Small intestine (tissue), 16 donors: ENCODE measurements at places on chromosomes 16 and 17. TPM values are rescaled to one million over a fixed set of nuclear protein-coding genes. Genes with fewer than 3 reads are reported as not detected.

The SBK1 gene
- 0.27 TPM for polyA plus RNA-seq

The ZMYND15 gene
- 13.5 TPM for polyA plus RNA-seq

The HAP1 gene
- polyA plus RNA-seq, result 0.22 TPM

The AIPL1 gene
- not detected for polyA plus RNA-seq

The JPH3 gene
- not detected for polyA plus RNA-seq

The TAT gene
- polyA plus RNA-seq, result 0.30 TPM

GRCh38 chr16:46591257-46591656 lies 29.9 kb downstream of the SHCBP1 start:
- no peaks in the 10 kb centered on the region for H3K36me3 ChIP-seq
- DNase-seq, result no peak
- H3K4me3 ChIP-seq, result no peak overlapping the region
- H3K4me1 ChIP-seq, result no peaks in the 10 kb centered on the region
- no peak overlapping the region for H3K27ac ChIP-seq

GRCh38 chr17:76873856-76874255 lies 5.7 kb downstream of the MGAT5B start:
- H3K36me3 ChIP-seq, result no peaks in the 10 kb centered on the region
- peaks cover 31% of the 10 kb centered on the region for H3K27me3 ChIP-seq
- H3K27ac ChIP-seq, result no peak overlapping the region
- no peak for DNase-seq

DNA sequence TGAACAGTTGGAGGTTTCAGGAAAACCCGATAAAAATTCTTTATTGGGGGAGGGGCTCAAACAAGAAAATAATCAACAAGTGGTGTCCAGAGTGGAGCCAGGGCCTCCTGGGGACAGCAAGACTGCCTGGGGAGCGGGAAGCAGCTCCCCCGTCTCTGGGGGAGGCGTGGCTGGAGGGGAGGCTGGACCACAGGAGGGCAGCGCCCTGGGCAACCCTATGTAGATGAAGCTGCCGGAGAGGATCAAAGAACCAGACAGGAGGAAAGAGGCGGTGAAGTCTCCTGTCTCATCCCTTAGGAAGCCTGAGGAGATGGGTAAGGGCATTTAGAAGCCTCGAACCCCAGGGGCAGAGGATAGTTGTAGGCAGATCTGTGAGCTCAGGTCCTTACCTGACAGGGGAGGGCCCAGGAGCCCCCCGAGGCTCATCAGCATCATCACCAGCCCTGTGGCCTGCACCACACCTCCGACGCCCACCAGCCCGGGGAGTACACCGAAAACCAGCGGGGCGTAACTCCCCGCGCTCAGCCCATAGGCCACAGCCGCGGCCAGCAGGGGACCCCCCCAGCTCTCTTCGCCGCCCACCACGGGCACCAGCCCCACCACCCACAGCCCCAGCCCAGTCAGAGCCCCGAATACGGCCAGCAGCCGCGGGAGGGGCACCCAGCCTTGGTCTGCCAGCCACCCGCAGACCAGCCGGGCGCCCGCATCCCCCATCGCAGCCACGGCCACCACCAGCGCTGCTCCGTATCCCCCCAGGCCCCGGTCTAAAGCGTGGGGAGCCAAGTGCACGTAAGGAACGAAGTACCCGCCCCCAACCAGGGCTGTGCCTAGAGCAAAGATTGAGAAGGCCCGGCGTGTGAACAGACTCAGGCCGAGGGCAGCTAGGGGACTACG lies 2.0 kb downstream of the SLC16A11 start:
- H3K27me3 ChIP-seq, result no peaks in the 10 kb centered on the region
- no peak overlapping the region for H3K27ac ChIP-seq
- no peaks in the 10 kb centered on the region for H3K36me3 ChIP-seq
- no peak for DNase-seq
- no peak overlapping the region for H3K4me3 ChIP-seq
- H3K4me1 ChIP-seq, result peaks cover 8% of the 10 kb centered on the region

DNA sequence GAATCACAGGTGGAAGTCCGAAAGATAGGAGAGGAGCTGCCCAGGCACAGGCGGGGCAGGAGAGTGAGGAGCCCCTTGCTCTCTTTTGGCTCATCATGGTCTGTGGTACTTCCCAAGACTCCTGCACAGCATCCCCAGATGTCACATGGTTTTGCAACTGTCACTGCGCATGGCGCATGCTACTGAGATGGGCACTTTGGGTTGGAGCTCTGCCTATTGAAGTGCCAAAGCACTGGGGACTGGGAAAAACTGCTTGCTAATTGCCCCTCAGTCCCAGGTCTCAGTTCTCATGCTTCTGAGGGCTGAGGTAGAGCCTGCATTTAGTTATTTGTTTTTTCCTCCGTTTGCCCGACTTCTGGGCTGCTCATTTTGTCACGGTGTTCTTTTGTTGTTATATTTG lies 156.8 kb upstream of the CDH13 start:
- DNase-seq, result no peak
- H3K4me1 ChIP-seq, result peaks cover 7% of the 10 kb centered on the region
- H3K4me3 ChIP-seq, result no peak overlapping the region
- H3K36me3 ChIP-seq, result no peaks in the 10 kb centered on the region
- H3K27ac ChIP-seq, result peak overlapping the region; percentile 7

DNA sequence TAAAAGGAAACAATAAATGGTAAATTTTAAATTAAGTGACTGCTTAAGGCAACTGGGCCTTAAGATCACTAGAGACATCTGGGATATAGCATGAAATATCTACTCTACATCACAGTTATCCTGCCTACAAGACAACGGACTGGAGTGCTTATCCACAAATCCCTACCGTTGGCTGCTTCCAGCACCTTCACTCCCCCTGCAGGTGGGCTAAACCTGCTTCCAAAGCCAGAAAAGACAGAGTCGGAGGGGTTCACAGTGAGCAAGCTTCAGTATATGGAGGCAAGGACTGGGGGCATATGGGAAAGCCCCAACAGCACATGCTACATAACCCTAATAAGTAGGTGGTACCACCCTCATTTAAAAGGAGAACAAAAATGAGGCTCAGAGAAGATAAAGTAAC lies 45.3 kb downstream of the GRIN2A start:
- H3K4me3 ChIP-seq, result no peak overlapping the region
- no peak for DNase-seq
- no peak overlapping the region for H3K27ac ChIP-seq
- H3K27me3 ChIP-seq, result no peaks in the 10 kb centered on the region

- H3K27ac ChIP-seq, result no peak overlapping the region
- no peak for DNase-seq
- H3K36me3 ChIP-seq, result no peaks in the 10 kb centered on the region
- peaks cover 6% of the 10 kb centered on the region for H3K27me3 ChIP-seq
These were observed 13.6 kb downstream of the MEIOB start for GRCh38 chr16:1858189-1858865.

DNA sequence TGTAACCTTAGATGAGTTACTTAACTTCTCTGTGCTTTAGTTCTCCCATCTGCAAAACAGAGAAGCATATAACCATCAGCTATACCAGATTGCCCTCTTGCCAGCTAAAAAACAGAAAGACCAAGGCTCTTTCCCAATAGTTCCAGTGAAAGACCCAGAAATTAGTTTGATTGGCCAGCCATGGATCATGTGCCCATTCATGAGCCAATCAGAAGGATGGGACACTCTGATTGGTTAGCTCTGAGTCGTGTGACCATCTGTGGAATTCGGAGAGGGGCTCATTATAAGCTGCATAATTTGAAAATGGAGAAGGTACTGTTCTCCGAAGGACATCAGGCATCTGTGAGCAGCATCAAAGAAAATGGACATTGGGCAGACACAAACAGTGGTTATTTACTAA lies 155.2 kb downstream of the ABCC12 start:
- no peak overlapping the region for H3K27ac ChIP-seq
- no peak for DNase-seq
- no peaks in the 10 kb centered on the region for H3K27me3 ChIP-seq

GRCh38 chr16:4679850-4680636 lies 13.3 kb upstream of the NUDT16L1 start:
- H3K36me3 ChIP-seq, result peaks cover 11% of the 10 kb centered on the region
- peak; percentile 75 for DNase-seq
- H3K27ac ChIP-seq, result peak overlapping the region; percentile 78
- peaks cover 53% of the 10 kb centered on the region for H3K4me1 ChIP-seq

DNA sequence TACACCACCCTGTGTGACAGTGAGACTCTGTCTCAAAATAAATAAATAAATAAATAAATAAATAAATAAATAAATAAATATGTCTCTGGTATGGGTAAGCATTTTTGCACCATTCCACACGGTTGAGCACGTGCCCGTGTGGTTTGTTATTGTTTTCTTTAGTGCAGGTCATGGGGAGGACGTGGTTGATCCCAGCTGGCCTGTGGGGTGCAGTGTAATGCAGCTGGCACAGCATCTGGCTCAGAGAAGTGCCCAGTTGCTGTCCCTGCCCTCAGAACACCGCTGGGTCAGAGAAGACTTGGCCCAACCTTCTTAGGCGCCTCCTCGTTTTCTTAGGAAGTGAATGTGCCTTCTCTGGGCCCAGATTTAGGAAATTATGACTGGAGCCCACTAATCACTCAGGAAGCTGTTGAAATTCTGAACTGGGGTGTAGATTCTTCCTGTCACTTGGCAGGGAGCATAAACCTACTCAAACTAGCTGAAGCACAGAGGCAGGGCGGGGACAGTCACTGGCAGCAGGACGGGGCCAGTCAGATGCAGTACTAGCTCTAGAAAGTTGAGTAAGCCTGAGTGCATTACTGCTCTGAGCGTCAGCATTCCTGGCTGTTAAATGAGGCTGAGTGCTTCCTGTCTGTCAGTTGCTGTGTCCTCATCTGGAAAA lies 85.9 kb downstream of the SNX29 start:
- H3K4me1 ChIP-seq, result no peaks in the 10 kb centered on the region
- peak overlapping the region; percentile 79 for H3K27ac ChIP-seq
- no peaks in the 10 kb centered on the region for H3K36me3 ChIP-seq
- H3K4me3 ChIP-seq, result no peak overlapping the region
